ENCODE measurements at places on chromosomes 2 and 18. TPM values are rescaled to one million over a fixed set of nuclear protein-coding genes. Genes with fewer than 3 reads are reported as not detected.

Gene NEB
- 950 TPM for polyA plus RNA-seq

Gene ANKRD30BL
- polyA plus RNA-seq: not detected

Gene CHST9
- 0.09 TPM for polyA plus RNA-seq

Gene PPP1R1C
- 1.1 TPM for polyA plus RNA-seq

Gene ALLC
- polyA plus RNA-seq: not detected

Gene SERPINB3
- polyA plus RNA-seq: 0.65 TPM

Gene CROCC2
- polyA plus RNA-seq: 0.11 TPM

Gene SCN9A
- polyA plus RNA-seq: 3.3 TPM

Gene SOS1
- polyA plus RNA-seq: 23.9 TPM

Gene SP110
- polyA plus RNA-seq: 10.7 TPM

Gene DPP10
- 2.1 TPM for polyA plus RNA-seq

Gene HTR2B
- 0.22 TPM for polyA plus RNA-seq

Gene LYPD6
- 1.5 TPM for polyA plus RNA-seq

GRCh38 chr2:85873679-85874078 lies 15.1 kb downstream of the ST3GAL5 start:
- H3K4me1 ChIP-seq: peaks cover 3% of the 10 kb centered on the region
- DNase-seq: no peak
- no peaks in the 10 kb centered on the region for H3K27me3 ChIP-seq
- no peak overlapping the region for H3K27ac ChIP-seq
- no peak overlapping the region for H3K4me3 ChIP-seq

GRCh38 chr2:166361351-166362153 lies 14.2 kb downstream of the SCN9A start:
- H3K36me3 ChIP-seq: no peaks in the 10 kb centered on the region
- no peaks in the 10 kb centered on the region for H3K4me1 ChIP-seq
- H3K4me3 ChIP-seq: no peak overlapping the region
- DNase-seq: peak; percentile 33
- no peaks in the 10 kb centered on the region for H3K27me3 ChIP-seq

- H3K4me3 ChIP-seq: no peak overlapping the region
- H3K36me3 ChIP-seq: no peaks in the 10 kb centered on the region
- H3K27ac ChIP-seq: no peak overlapping the region
- DNase-seq: no peak
- H3K4me1 ChIP-seq: no peaks in the 10 kb centered on the region
- no peaks in the 10 kb centered on the region for H3K27me3 ChIP-seq
Measured at GRCh38 chr2:188274274-188274673, 17.4 kb upstream of the GULP1 start.

- DNase-seq: peak; percentile 23
- no peaks in the 10 kb centered on the region for H3K36me3 ChIP-seq
- no peak overlapping the region for H3K4me3 ChIP-seq
- H3K4me1 ChIP-seq: no peaks in the 10 kb centered on the region
Measured at GRCh38 chr2:19435815-19436214, 77.4 kb upstream of the OSR1 start.

- no peaks in the 10 kb centered on the region for H3K27me3 ChIP-seq
- H3K27ac ChIP-seq: no peak overlapping the region
- H3K4me1 ChIP-seq: no peaks in the 10 kb centered on the region
- H3K4me3 ChIP-seq: no peak overlapping the region
Measured at GRCh38 chr2:169778446-169778845, 20.2 kb upstream of the SSB start.

- no peaks in the 10 kb centered on the region for H3K27me3 ChIP-seq
- no peak overlapping the region for H3K27ac ChIP-seq
- peaks cover under 1% of the 10 kb centered on the region for H3K4me1 ChIP-seq
- H3K36me3 ChIP-seq: no peaks in the 10 kb centered on the region
Measured at GRCh38 chr2:53286345-53286744, 481.3 kb upstream of the CHAC2 start.

DNA sequence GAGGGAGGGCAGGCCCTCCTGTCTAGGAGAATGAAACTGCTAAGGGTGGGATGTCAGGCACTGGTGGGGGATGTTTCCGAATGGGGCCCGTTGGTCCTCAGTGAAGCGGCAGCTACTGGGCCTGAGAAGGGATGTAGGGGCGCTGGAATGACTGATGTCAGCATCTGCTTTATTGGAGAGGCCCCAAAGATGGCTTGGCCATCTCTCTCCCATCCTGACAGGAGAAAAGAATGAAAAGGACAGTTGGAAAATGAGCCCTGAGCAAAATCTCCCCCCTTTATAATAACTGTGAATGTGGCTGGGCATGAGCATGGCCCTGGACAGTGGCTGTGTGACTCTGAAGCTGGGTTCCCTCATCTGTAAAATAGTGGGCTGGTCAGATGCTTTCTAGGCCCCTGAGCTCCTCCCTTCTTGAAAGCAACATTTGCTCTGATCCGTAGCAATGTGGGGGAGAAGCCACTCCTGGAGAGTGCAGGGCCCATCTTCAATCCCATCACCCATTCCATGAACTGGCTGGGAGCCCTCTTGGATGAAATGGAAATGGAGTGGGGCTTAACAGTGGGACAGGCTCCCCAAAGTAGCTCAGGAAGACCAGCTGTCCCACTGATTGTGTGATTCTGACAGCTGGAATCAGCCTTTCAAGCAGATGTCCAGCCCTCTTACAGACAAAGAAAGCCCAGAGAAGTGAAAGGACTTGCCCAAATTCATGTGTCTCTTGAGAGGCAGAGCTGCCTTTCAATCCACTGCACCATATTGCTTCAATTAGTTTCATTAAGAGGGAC lies 232.7 kb upstream of the SMAD2 start:
- H3K4me1 ChIP-seq: peaks cover 64% of the 10 kb centered on the region
- H3K27me3 ChIP-seq: no peaks in the 10 kb centered on the region
- no peak overlapping the region for H3K4me3 ChIP-seq

DNA sequence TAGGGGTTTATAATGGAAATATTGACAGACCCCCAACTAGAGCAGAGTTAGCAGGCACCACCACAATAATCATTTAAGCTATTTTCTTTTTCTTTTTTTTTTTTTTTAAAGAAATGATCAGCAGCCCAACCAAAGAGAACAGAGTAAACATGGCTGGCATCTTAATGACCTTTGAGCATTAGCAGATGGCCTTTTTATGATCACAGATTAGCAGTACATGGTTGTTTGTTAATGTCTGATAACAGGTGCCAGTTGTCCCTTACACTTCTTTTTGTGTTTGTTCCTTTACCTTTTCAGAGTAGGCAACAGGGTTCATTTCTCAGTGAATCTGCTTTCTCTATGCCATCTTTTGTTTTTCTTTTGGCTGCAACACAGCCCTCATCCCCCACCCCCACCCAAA lies 747.0 kb downstream of the BCL11A start:
- H3K4me1 ChIP-seq: no peaks in the 10 kb centered on the region
- DNase-seq: no peak
- no peaks in the 10 kb centered on the region for H3K36me3 ChIP-seq
- H3K27ac ChIP-seq: no peak overlapping the region

DNA sequence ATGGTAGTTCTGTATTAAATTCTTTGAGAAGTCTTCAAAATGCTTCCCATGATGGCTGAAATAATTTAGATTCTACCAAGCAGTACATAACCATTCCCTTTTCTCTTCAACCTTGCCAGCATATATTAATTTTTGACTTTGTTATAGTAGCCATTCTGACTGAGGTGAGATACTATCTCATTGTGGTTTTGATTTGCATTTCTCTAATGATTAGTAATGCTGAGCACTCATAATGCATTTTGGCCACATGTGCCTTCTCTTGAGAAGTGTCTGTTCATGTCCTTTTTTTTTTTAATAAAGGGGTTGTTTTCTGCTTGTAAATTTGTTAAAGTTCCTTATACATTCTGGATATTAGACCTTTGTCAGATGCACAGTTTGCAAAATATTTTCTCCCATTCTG lies 173.9 kb downstream of the CALCRL start:
- no peaks in the 10 kb centered on the region for H3K36me3 ChIP-seq
- no peaks in the 10 kb centered on the region for H3K27me3 ChIP-seq
- no peak overlapping the region for H3K4me3 ChIP-seq
- H3K27ac ChIP-seq: no peak overlapping the region
- no peaks in the 10 kb centered on the region for H3K4me1 ChIP-seq
- no peak for DNase-seq

DNA sequence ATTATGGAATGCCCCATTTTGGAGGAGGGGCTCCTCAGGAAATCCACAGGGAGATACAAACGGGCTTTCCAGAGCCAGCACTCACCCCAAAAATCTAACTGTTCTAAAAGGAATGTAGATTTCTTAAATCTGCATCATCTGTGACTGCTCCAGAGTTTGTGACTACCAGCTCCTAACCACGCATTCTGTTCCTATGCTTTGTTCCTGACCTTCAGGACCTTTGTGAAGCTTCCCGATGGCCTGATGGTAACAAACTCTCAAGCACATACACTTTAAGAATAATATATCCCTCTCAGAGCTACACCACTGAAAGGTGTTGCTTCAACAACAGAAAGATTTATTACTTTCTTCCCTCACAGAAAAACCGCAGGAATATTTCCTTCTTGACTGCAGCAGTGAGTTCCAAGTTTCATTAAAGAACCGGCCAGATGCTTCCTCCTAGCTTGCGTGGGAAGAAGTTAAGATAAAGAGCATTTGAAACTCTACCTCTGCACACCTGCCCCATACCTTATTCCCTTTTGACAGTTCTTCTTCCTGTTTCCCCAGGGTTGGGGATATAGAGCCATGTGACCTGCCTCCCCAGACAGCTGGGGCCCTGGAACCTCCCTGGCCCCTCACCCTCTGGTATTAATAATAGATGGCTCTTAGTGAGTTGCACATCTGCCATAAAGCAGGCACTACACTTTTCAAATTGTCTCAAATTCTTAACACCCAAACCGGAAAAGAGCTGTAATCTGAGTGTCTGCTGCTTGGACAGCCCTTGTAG lies 40.2 kb upstream of the EML4 start:
- no peak overlapping the region for H3K4me3 ChIP-seq
- no peaks in the 10 kb centered on the region for H3K27me3 ChIP-seq

DNA sequence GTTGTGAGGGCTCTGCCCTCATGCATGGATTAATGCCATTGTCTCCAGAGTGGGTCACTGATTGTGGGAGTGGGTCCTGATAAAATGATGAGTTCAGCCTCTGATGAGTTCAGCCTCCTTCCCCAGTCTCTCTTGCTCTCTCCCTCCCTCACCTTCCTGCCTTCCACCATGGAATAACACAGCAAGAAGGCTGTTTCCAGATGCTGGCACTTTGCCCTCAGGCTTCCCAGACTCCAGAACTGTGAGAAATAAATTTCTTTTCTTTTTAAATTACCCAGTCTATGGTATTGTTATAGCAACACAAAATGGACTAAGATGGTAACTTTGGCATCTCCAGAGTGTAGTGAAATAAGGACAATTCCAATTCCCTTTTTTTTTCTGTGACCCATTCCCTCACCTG lies 47.1 kb upstream of the MAP4K3 start:
- H3K36me3 ChIP-seq: no peaks in the 10 kb centered on the region
- no peak for DNase-seq
- no peaks in the 10 kb centered on the region for H3K4me1 ChIP-seq
- peak overlapping the region; percentile 54 for H3K27ac ChIP-seq
- no peaks in the 10 kb centered on the region for H3K27me3 ChIP-seq

- H3K27ac ChIP-seq: no peak overlapping the region
- H3K27me3 ChIP-seq: no peaks in the 10 kb centered on the region
- H3K4me1 ChIP-seq: peaks cover 8% of the 10 kb centered on the region
- no peaks in the 10 kb centered on the region for H3K36me3 ChIP-seq
- no peak overlapping the region for H3K4me3 ChIP-seq
Measured at GRCh38 chr18:49051311-49051967, 100.7 kb upstream of the SMAD7 start.

DNA sequence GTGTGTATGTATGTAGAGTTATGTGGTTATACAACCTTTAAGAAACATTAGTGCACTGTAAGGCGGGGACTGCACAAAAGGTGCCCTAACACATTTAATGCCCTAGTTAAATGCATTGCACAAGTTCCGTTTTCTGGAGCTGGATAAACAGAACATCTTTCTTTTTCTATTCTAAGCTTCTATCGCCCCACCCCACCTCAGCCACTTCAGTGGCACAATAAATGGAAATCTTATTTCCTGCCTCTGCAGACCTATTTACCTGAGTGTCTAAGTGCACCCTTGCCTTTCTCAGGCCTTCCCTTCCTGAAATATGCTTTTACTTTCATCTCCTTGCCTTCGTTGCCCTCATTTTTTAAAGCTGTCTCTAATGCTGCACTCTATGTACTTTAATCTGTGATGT lies 123.5 kb downstream of the TANC1 start:
- H3K4me3 ChIP-seq: no peak overlapping the region
- H3K4me1 ChIP-seq: peaks cover 55% of the 10 kb centered on the region
- no peak overlapping the region for H3K27ac ChIP-seq
- H3K36me3 ChIP-seq: no peaks in the 10 kb centered on the region
- H3K27me3 ChIP-seq: no peaks in the 10 kb centered on the region
- no peak for DNase-seq

- H3K27me3 ChIP-seq: no peaks in the 10 kb centered on the region
- no peaks in the 10 kb centered on the region for H3K36me3 ChIP-seq
- peak overlapping the region; percentile 35 for H3K27ac ChIP-seq
- no peak overlapping the region for H3K4me3 ChIP-seq
- DNase-seq: no peak
- H3K4me1 ChIP-seq: peaks cover 14% of the 10 kb centered on the region
Measured at GRCh38 chr18:59624369-59624765, 72.9 kb downstream of the CCBE1 start.

DNA sequence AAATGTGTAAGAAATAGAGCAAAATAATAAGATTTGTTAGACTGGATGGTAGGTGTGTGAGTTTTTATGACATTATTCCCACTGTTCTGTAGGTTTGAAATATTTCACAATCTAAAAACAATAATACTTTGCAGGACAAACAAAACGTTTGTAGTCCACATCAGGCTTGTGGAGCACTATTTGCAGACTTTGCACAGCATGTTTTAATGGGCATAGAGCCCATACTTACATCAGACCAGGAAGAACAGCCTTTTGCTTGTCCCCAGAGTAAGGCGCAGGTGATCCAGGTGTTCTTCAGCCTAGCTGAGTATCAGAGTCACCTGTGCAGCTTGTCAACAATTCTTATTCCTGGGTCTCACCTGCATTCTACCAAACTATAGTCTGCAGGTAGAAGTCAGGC lies 9.1 kb upstream of the STK39 start:
- no peak overlapping the region for H3K4me3 ChIP-seq
- H3K27ac ChIP-seq: no peak overlapping the region
- no peak for DNase-seq

- DNase-seq: no peak
- no peaks in the 10 kb centered on the region for H3K36me3 ChIP-seq
- H3K4me1 ChIP-seq: peaks cover 2% of the 10 kb centered on the region
- no peak overlapping the region for H3K4me3 ChIP-seq
- H3K27me3 ChIP-seq: no peaks in the 10 kb centered on the region
- H3K27ac ChIP-seq: no peak overlapping the region
Measured at GRCh38 chr2:69624611-69625010, 18.9 kb downstream of the AAK1 start.

DNA sequence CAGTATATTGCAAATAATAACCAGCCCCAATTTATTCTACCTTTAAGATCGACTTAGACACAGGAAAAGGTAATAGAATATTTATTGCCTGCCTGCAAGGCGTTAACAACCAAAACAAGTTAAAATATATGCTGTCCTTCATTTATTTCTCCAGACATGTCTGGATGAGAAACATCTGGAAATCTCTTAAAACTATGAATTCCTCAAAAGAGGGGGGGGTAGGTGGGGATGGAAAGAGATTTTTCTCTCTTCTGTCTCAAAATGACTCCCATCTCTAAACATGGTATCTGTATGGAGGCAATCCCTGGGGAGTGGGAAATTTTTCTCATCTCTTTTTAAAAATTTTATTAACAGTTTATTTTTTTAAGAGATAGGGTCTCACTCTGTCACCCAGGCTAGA lies 113.0 kb downstream of the CDH2 start:
- H3K4me1 ChIP-seq: peaks cover 2% of the 10 kb centered on the region
- H3K4me3 ChIP-seq: no peak overlapping the region
- DNase-seq: peak; percentile 14
- H3K27ac ChIP-seq: no peak overlapping the region
- H3K36me3 ChIP-seq: no peaks in the 10 kb centered on the region

- no peak overlapping the region for H3K4me3 ChIP-seq
- peak overlapping the region; percentile 40 for H3K27ac ChIP-seq
- peak; percentile 85 for DNase-seq
- peaks cover 2% of the 10 kb centered on the region for H3K27me3 ChIP-seq
- H3K4me1 ChIP-seq: peaks cover 11% of the 10 kb centered on the region
Measured at GRCh38 chr2:45315861-45316260, 295.2 kb downstream of the SRBD1 start.
